ENCODE measurements at places on chromosomes 1 and 21.
A peak's percentile ranks its signal among the peaks of the same experiment; 100 is the strongest.

- no peak for DNase-seq
Measured at GRCh38 chr21:24308183-24308582, 1299.1 kb downstream of the MRPL39 start.

GRCh38 chr1:169538998-169539871, 47.0 kb downstream of the F5 start:
- DNase-seq = no peak

GRCh38 chr1:35857830-35858229, 25.2 kb upstream of the AGO1 start:
- no peak for DNase-seq

DNA sequence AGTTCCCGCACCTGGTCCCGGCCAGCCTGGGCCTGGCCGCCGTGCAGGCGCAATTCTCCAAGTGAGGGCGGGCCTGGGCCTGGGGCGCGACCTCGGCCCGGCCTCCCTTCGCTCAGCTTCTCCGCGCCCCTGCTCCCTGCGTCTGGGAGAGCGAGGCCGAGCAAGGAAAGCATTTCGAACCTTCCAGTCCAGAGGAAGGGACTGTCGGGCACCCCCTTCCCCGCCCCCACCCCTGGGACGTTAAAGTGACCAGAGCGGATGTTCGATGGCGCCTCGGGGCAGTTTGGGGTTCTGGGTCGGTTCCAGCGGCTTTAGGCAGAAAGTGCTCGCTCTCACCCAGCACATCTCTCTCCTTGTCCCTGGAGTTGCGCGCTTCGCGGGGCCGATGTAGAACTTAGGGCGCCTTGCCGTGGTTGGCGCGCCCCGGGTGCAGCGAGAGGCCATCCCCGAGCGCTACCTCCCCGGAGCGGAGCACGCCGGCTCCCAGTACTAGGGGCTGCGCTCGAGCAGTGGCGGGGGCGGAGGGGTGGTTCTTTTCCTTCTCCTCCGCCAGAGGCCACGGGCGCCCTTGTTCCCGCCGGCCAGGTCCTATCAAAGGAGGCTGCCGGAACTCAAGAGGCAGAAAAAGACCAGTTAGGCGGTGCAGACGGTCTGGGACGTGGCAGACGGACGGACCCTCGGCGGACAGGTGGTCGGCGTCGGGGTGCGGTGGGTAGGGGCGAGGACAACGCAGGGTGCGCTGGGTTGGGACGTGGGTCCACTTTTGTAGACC, 1.2 kb downstream of the OLIG1 start:
- no peak for DNase-seq

DNA sequence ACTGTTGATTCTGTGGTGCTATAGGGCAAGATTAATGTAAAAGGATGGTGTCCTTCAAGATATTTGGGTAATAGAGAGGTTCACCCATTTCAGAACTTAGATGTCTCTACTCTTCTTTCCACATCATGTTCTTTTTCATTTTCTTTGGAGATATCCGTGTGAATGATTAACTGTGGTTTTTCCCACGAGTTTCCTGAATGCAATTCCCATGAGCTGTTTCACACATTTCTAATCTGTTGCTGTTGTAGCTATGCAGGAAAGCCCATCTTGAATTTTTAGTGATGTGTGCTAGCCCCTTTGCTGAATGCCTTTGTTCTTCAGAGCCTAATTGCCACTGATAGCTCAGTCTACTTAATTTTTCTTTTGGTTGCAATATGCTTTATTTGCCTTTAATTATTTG, 27.6 kb downstream of the SNX27 start:
- DNase-seq = no peak

GRCh38 chr1:174165471-174166137, 6.3 kb downstream of the RABGAP1L start:
- no peak for DNase-seq

DNA sequence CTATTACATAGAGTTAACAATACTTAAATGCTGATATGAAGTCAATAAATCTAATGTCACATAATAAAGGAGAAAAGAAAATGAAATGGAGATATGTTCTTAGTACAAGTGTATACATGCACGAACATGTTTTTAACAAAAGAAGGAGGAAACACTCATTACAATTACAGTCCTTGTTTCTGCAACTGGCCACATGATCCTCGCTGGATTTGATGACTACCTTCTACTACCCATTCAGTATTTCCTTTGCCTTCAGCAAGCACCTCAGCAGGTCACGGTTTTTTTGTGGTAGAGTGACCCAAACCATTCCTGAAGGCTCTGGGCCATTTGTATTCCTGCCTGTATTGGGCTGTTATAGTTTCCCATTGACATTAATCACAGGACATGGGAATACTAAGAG, 172.8 kb upstream of the CXADR start:
- DNase-seq = no peak

- DNase-seq = no peak
Measured at GRCh38 chr21:39681257-39681656, 63.7 kb upstream of the IGSF5 start.

- DNase-seq = no peak
Measured at GRCh38 chr1:203288400-203288799, 16.9 kb upstream of the BTG2 start.

- no peak for DNase-seq
Measured at GRCh38 chr1:175433532-175434282, 241.1 kb upstream of the KIAA0040 start.

GRCh38 chr1:62912028-62912638, 128.2 kb downstream of the ATG4C start:
- peak; percentile 6 for DNase-seq

- no peak for DNase-seq
Measured at GRCh38 chr1:87410776-87411480, 82.2 kb downstream of the LMO4 start.

GRCh38 chr1:244144053-244144452, 93.0 kb downstream of the ZBTB18 start:
- DNase-seq = no peak

DNA sequence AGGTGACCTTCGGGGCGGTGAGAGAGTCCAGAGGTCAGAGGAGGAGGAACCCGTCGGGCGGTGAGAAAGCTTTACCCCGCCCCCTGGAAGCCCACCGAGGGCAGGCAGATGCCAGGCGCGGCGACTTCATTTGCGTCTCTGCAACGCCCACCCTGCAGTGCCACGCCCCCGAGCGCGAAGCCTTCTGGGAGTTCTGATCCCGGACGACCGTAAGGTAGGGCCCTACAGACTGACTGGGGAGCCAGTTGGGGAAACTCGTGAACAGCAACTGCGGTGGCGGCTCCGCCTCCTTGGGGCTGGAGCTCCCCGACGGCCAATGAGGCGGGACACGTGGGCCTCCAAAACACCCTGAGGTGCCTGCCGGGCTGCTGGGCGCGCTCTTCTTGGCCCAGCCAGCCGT, 46.0 kb upstream of the EDARADD start:
- DNase-seq = no peak

GRCh38 chr21:27196651-27197050, 229.8 kb upstream of the ADAMTS5 start:
- DNase-seq = no peak

DNA sequence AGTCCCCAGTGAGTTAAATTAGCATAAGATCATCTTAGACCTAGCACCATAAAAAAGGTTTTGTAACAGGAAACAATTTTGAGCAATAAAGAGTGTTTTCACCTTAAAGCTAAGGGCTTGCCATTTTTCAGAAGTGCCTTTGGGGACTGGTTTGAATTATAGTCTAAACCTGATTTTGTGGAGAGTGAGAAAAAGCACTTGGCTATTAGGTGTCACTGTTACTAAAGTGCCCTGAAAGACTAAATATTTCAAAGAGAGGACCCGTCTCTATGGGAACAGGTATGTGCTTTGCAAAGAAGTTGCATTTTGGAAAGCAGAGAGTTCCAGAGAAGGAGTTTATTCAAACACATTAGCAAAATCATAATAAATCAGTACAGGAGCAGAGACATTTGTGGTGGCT, 9.1 kb downstream of the NTNG1 start:
- no peak for DNase-seq

DNA sequence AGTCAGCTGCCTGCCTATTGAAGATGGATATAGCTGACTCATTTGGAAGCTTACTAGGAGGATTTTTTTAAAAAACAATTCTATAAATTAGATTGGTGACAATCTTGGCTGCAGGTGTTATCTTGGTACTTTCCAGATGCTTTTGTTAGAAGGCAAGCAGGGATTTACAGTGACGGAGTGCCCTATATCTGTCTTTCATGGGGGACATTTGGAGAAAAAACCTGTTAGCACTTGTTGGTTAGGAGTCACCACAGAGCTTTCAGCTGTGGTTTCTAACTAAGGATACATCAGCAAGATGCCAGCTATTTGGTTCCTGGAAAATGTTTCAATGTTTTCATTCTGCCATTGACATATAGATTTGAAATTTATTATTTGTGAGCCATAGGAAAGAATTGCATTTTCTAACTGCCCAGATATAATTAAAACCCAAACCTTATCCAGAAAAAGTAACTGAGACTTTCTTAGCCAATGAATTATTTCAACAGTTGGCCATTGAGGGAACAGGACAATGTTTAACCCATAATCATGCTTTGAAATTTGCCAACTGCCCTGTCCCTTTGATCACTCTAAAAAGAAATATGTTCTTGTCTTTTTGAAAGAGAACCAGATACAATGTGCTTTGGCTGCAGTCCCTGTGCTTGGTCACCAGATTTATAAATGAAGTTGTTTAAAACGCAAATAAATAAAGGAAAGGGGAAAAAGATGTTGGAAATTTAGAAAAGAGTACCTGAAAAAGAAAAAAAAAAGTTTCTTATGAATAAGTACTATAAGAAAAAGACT, 761.0 kb upstream of the CXADR start:
- DNase-seq = no peak

- no peak for DNase-seq
Measured at GRCh38 chr1:30420519-30421050, 302.8 kb downstream of the MATN1 start.

DNA sequence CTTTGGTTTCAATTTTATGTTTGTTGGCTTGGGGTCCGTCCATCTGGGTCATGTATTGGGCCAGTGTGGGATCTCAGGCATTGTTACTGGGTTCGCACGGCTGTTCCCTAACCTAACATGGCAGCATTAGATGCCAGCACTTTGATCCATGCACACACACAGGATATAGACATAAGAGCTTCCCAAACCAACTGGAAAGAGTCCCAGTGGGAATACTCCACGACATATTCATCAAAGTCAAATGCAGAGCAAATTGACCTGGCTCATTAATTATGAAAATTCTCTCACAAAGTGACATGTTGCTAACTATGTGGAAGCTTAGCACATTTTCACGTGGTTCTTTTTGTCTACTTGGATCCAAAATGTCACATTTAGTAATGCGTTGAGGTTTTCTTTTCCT, 130.4 kb downstream of the SETD4 start:
- no peak for DNase-seq

GRCh38 chr1:184634296-184634695, 120.4 kb downstream of the EDEM3 start:
- no peak for DNase-seq
